Kasumi-1 (cell line): ENCODE measurements at places on chromosomes 1 and 21.

DNA sequence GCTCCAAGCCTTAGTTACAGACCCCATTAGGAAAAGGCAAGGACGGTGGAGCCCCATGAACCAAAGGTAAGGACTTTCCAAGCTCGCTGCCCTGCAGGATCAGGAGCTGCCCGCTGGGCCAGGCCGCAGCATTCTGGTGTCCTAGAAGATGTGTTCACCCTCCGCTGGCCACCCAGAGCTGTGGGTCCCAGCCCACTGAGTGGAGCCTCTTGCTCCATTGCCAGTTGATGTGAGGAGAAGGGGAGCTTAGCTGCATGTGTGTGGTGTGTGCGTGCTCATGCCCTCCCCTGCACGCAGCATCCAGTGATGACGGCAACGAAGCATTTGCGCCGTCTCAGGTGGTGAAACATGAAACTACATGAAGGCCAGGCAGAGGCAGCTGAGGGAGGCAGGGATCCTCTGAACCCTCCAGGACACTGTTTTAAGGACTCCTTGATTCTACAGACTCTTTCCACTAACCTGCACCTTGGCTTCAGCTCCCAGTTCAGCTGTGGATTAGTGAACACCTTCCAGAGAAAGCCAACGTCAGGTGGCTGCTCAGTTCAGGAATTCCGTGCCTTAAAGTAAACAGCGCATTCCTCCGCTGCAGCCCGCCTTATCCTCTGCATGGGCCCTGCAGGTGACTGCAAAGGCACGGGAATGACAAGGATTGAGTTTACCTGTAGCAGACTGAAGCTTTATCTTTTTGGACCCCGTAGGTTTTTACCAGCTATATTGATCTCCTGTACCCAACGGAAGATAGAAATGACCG, 48.7 kb downstream of the SMYD2 start:
- no peak for DNase-seq

DNA sequence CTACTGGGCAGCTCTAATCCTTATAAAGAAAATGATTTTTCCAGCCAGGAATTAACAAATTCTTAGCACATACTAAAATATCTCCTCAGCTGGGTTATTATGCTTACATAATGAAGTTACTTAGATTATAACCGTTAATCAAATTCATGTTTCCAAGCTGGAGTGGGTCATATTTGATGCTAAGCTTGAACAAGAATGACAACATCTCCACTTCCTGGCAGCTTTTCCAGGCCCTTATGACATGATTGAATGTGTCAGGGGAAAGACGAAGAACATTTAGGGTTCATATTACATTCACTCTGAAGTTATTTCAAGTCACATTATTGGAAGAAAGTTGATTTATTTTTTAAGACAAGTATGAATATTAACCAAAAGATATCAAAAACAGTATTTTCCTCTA, 333.7 kb downstream of the PCP4 start:
- DNase-seq, result no peak

DNA sequence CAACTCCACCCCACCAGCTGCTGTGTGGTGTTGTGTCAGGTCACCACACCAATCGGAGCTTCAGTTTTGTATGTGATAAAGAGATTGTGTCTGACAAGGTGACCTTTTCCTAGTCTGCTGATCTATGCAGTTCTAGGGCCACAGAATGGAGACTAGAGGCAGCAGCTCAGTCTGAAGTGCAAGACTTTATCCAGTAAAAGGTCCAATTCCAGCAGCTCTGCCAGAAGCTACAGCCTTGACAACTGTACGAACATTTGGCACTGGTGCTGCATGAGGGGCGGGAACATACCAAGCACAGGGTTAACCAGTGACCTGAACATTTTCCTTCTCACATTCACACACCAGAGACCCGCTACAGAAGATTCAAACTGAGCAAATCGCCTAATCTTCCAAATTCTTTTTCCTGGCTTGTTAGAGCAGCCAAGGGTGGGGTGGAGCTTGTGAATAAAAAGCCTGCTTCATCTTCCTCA, 9.3 kb downstream of the FMO1 start:
- no peak for DNase-seq

DNA sequence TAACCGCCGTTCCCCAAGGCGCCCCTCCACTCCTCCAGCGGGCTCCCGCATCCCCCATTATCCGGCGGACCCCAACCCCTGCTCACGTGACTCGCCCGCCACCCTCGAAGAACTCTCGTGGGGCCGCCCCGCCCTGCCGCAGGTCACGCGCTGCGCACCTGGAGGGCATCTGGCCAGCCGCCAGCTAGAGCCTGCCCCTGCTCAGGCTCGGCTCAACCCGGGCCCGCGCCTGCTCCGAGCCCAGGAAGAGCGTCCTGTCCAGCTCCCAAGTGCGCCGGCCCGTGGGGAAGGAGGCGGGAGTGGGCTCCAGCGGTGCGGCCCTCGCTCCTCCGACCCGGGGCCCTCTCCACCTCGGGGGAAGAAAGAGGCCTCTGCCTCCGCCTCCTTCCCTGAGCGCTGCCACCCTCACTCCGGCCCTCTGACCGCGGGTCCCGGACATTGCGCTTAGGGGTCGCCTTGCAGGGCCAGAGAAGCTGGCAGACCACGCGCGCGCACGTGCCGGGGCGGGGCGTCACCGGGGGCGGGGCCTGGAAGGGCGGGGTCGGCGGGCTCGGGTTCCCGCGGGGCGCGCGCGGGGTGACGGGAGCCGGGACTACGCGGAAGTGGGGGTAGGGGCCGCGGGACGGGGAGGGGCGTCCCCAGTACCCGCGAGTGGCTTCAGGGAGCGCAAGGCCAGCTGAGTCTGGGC, 28.4 kb downstream of the HMGN2 start:
- DNase-seq, result peak; percentile 48

- DNase-seq, result no peak
Measured at GRCh38 chr1:243924188-243924587, 74.1 kb upstream of the AKT3 start.

- no peak for DNase-seq
Measured at GRCh38 chr21:29667651-29668050, 272.1 kb downstream of the GRIK1 start.

GRCh38 chr1:66380452-66381212, 153.3 kb upstream of the SGIP1 start:
- DNase-seq, result no peak

DNA sequence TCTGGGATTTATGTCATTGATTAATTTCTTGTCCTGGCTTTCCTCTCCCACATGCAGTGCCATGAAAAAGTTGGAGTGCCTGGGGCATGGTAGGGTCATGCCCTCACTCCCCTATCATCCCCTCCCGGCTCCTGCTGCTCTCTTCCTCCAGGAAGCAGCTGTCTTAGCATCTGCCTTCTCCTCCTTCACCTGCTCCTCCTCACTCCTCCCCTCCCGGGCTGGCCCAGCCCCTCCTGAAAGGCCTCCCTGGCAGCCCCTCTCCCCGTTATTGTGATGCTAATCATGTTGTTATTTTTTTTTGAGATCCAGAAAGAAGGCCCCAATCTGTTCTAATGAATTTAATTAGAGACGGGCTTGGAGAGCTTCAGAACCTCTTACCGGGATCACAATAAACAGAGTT, 36.3 kb upstream of the NFASC start:
- DNase-seq, result no peak

- DNase-seq, result no peak
Measured at GRCh38 chr1:59592924-59593323, 221.8 kb upstream of the HOOK1 start.

DNA sequence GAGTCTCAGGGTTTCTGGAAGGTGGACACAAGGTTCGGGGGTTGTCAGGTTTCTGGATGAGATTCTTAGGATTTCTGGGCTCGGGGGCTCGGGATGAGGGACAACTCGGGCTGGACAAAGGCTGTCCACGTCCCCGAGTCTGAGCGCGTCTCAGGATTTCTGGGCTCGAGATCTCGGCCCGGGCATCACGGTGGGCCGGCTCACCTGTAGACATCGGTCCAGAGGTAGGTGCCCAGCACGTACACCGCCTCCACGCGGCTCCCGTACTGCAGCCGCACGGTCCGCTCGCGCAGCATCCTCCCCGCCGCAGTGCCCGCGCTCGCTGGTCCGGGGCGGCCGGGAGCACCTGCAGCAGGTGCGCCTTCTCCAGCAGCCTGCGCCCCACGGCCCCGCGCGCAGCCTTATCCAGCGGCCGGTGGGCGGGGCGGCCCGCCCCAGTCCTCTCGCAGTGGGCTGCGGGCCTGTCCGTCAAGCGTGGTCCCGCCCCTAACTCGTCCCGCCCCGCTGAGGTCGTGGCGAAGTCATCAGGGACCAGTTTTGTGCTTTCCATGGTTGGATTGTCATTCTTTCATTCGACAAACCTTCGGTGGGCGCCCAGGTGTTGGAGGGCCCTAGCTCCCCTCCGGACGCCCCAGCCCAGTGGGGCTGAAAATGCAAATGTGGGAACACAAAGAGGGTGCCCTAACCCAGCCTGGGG, at the start of gene PADI2:
TSS of gene PADI2 (minus strand) at position 376 of the 697 bp plus-strand sequence. CDS start at position 296, 80 bp downstream.
- DNase-seq, result peak; percentile 33

DNA sequence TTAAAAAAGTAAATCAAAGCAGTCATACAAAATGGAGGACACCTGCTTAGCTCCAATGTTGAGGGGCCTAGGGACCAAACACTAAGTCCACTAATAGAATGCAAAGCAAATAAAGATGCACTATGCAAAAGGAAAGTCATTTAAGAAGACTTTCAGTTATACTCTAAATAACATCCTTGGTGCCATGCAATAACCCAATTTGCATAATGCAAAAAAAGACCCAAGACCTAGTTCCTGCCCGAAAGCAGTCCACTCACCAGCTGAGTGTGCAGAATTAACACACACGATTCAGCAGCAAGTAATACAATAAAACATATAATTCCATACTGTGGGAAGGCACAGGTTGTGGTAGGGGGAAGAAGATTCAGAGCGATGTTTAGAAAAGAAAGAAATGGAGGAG, 101.8 kb downstream of the TGFBR3 start:
- no peak for DNase-seq

DNA sequence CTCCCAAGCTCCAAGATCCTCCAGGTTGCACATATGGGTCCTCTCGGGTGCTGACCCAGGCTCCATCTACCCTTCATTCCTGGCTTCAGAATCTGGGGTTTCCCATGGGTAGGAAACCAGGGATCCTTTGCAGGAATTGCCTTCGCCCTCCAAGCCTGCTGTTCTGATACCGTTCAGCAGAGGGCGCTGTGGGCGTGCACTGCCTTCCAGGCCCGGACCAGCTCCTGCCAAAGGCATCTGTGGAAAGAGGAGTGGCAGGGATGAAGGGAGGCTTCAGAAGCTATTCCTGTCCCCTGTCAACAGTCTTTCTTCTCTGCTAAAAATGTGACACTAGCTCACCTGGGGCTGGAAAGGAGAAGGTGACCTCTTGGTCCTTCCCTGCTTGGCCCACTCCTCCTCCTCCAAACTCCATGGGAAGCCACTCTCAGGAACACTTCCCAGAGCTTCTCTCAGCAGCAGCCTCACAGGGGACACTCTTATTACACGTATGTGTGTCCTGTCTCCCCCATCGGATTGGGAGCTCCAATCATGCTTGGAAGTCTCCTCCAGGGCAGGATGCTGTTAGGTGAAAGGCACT, 71.2 kb downstream of the VWA5B1 start:
- no peak for DNase-seq

DNA sequence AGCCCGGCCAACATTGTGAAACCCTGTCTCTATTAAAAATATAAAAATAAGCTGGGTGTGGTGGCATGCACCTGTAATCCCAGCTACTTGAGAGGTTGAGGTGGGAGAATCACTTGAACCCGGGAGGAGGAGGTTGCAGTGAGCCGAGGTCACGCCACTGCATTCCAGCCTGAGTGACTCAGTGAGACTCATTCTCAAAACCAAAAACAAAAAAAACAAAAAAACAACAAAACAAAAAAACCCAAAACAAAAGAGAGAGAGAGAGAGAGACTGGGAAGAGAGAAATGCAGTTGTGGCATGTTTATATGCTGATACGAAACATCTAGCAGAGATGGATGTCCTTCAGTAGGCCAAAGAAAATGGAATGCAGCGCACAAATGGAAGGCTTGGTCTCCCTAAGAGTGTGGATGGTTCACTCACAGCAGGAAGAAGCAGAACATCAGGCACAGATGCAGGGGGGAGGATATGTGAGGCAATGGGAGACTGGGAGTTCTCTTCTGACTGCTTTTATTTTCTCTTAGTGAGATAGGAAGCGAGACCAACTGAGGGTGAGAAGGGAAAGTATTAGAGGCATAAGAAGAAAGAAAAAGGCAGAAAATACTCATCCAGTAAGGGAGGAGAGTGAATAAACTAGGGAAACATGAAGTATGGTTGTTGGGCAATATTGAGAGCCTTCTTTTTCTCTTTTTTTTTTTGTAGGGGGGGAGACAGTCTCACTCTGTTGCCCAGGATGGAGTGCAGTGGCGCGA, 16.0 kb downstream of the THEM4 start:
- DNase-seq, result no peak

GRCh38 chr1:232207073-232207866, 422.7 kb downstream of the SIPA1L2 start:
- DNase-seq, result no peak

- no peak for DNase-seq
Measured at GRCh38 chr21:17828223-17828622, 9.1 kb upstream of the C21orf91 start.

GRCh38 chr1:232628335-232629249, 1.3 kb downstream of the SIPA1L2 start:
- DNase-seq, result peak; percentile 82

GRCh38 chr1:189693140-189693539, 784.5 kb downstream of the BRINP3 start:
- no peak for DNase-seq

- DNase-seq, result no peak
Measured at GRCh38 chr1:206951318-206952100, 5.2 kb upstream of the PIGR start.

GRCh38 chr1:225500624-225501192, 72.9 kb upstream of the LBR start:
- no peak for DNase-seq

DNA sequence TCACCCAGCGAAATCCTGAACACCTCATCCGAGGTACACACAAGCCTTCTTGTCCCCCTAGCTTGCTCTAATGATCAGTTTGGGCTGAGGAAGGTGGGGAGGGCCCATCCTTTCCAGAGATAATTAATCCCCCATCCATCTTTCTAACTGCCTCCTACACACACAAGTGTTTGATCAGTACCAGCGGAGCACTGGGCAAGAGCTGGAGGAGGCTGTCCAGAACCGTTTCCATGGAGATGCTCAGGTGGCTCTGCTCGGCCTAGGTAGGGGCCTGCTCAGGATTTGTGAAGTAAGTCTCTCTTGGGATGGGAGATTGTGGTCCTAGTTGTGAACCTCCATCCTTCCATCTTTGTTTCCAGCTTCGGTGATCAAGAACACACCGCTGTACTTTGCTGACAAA, 5.8 kb downstream of the ANXA9 start:
- no peak for DNase-seq

GRCh38 chr1:169288011-169288414, 79.6 kb downstream of the NME7 start:
- DNase-seq, result no peak

GRCh38 chr21:34693192-34693810, 24.5 kb downstream of the CLIC6 start:
- peak; percentile 73 for DNase-seq

DNA sequence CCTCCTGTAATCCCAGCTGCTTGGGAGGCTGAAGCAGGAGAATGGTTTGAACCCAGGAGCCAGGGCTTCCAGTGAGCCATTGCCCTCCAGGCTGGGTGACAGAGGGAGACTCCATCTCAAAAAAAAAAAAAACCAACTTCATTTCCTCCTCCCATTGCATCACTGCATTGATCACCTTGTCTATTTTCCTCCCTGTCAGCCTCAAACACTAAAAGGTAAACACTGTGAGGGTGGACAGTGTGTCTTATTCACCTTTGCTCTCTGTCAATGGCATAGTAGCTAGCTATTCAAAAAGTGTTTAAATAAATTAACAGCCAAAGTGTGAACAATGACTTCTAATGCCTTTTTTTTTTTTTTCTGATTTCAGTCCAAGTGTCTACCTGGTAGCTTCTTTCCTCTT, 13.4 kb upstream of the DESI2 start:
- DNase-seq, result no peak
